ENCODE measurements at places on chromosomes 13 and 19. TPM values are rescaled to one million over a fixed set of nuclear protein-coding genes. Genes with fewer than 3 reads are reported as not detected.

FAM216B gene
- not detected for polyA plus RNA-seq

GRCh38 chr13:75685239-75685697, 49.1 kb downstream of the LMO7 start:
- H3K36me3 ChIP-seq, result no peaks in the 10 kb centered on the region
- H3K27me3 ChIP-seq, result no peaks in the 10 kb centered on the region
- no peaks in the 10 kb centered on the region for H3K4me1 ChIP-seq
- no peak overlapping the region for H3K27ac ChIP-seq
- no peak overlapping the region for H3K4me3 ChIP-seq

GRCh38 chr13:35887115-35887666, 244.0 kb downstream of the DCLK1 start:
- H3K4me3 ChIP-seq, result no peak overlapping the region
- no peaks in the 10 kb centered on the region for H3K4me1 ChIP-seq
- no peaks in the 10 kb centered on the region for H3K36me3 ChIP-seq

ZNF208 gene
- 0.46 TPM for polyA plus RNA-seq

DNA sequence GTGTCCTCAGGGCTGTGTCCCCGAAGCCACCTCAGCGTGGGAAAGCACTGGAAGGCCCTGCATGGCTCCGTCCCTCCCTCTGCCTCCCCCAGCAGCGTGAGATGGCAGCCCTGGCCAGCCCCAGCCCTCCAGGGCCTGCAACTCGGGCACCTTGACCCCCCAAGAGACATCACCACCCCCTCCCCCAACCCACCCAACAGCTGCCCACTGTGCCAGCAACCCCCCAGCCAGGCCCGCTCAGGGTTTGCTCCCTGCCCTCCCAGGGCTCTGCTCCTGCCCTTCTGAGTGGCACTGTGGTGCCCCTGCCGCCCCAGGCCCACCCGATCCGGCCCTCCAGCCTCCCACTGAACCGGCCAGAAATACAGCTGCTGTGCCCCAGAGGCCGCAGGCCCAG, 1.5 kb upstream of the ASPDH start:
- no peak overlapping the region for H3K4me3 ChIP-seq
- H3K4me1 ChIP-seq, result peaks cover 18% of the 10 kb centered on the region
- H3K27me3 ChIP-seq, result peaks cover 10% of the 10 kb centered on the region
- DNase-seq, result no peak
- no peak overlapping the region for H3K27ac ChIP-seq
- no peaks in the 10 kb centered on the region for H3K36me3 ChIP-seq

- peaks cover 7% of the 10 kb centered on the region for H3K27me3 ChIP-seq
- no peak for DNase-seq
- no peak overlapping the region for H3K4me3 ChIP-seq
- no peak overlapping the region for H3K27ac ChIP-seq
- H3K36me3 ChIP-seq, result no peaks in the 10 kb centered on the region
These were observed 88.1 kb downstream of the TSHZ3 start for GRCh38 chr19:31261019-31261602.
